NCI-H146 (cell line): ENCODE measurements at places on chromosomes 6 and 20.

GRCh38 chr6:34987506-34987905 lies 98.5 kb downstream of the ANKS1A start:
- DNase-seq: no peak

DNA sequence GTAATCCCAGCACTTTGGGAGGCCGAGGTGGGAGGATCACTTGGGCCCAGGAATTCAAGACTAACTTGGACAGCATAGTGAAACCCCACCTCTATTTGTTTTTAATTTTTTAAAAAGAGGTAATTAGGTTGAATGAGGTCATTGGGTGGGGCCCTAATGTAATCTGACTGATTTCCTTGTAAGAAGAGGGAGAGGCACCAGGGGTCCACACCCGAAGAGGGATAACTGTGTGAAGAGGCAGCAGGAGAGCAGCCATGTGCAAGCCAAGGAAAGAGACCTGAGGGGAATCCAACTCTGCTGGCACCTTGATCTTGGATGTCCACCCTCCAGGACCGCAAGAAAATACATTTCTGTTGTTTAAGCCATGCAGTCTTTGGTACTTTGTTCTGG lies 63.4 kb downstream of the QRSL1 start:
- peak; percentile 40 for DNase-seq

DNA sequence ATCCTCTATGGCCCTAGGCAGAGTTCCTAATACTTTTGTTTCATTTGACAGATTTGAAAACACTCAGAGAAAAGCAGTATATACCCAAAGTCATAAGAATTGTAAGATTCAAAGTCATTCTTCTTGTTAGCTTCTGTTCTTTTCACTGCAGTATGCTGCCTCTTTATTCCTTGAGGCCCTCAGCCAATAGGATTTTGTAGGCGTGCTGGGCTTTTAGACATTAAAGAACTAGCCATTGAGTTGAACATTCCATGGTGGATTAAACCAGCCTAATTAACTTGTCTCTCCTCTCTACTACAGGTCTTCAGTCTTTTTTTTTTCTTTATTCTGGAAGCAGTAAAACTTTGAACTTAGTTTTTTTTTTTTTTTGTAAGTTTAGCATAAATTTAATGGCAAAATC lies 186.3 kb downstream of the PLCB4 start:
- no peak for DNase-seq

GRCh38 chr6:119552021-119552420 lies 202.5 kb upstream of the MAN1A1 start:
- no peak for DNase-seq

DNA sequence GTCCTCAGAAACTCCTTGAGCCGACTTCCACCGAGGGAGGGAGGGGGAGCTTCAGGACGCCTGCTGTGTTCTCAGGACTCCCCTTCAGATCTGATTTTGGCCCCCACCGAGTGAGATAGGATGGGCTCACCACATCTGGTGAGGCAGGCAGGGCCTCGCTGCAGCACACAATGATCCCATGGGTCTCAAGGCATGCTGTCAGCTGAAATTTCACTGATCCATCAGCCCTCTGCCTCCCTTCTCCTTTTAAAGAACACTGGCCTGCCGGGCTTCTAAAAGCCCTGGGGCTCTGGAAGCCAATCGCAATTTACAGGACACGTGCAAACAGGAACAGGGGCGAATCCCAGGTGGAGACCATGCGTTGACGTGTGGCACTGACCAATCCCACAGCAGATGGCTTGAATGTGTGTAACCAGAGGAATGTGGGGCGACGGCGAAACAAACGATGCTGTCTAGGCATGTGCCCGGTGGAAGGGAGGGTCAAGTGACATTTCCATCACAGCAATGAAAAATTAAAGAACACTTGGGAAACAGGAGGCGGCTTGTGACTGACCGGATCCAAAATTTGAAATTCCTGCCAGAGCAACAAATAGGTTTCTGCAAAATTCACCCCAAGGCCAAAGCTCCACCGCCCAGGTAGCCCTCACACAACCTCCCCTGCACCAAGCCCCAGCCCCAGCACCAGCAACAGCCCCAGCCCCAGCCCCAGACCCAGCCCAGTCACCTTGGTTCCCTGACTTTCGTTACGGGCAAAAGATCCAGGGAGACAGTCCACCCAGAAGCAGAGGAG lies 167.1 kb upstream of the ZNF337 start:
- DNase-seq: peak; percentile 47

GRCh38 chr6:9647599-9647998 lies 767.3 kb downstream of the TFAP2A start:
- no peak for DNase-seq

DNA sequence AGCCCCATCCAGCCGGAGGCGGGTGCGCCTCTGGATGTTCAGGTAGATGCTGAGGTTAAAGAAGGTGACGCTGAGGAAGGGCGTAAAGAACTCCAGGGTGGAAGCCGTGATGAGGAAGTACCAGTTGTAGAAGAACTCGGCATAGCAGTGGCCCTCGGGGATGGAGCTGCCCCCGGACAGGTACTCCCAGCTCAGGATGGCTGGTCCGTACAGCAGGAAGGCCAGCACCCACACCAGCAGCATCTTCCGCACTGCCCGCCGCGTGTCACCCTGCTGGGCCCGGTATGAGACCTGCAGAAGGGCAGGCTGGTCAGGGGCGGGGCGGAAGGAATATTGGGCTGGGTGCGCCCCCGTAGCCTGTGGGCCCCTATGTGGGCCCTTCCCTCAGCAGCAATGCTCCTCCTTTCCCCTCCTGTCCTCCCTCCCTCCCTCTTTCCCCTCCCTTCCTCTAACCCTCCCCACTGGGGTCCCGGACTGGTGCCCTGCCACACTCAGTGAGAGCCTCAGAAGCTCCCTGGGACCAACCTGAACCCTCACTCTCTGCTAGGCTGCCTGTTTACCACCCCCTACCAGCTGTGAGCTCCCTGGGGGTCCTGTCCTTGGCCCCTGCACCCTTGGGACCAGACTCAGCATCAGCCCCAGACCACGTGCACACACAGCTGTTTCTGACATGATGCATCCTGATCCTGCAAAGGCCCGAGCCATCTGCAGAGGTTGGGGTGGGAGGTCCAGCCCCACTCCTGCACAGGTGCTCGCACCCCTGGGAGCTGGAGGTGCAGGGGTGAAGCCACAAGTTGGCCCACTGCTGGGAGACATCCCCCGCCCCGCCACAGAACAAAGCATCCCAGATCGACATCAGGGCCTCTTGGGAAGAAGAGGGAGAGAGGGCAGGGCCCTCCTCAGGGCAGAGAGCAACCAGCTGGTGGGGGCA lies 3.2 kb downstream of the HRH3 start:
- DNase-seq: no peak

- no peak for DNase-seq
Observed at GRCh38 chr20:32241807-32242206, 34.1 kb downstream of the POFUT1 start.

GRCh38 chr20:25308083-25308491 lies 60.2 kb downstream of the PYGB start:
- no peak for DNase-seq

DNA sequence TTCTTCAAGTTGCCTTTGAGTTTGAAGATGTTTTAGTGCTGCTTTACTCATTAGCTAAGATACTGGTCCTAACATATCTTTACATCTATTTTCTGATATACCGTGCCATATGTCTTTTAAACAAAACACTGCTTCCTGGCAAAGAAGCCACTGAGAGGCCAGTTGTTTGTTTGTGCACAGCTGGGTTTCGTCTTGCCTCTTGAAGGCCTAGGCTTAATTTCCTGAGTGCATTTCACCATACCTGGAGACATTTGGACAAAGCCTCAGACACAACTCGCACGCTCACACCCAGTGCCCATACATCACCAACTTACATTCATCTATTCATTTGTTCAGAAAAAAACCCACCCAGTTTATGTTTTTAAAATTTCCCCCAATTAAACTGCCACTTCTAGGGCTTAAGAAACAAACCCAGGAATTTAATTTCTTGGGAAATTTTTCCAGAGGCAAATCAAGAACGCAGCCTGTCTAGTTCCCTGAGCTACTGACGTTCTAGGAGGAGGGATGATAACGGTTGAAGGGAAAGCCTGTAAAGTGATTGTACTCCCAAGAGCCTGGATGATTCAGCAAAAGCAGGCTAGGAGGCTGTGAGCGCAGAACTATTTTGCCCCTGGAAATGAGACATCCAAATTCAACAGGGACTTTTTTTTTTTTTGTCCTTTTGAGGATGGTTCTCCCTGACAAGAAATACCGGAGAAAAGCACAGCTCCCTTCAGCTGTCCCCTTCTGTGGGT lies 77.7 kb downstream of the OLIG3 start:
- no peak for DNase-seq

- DNase-seq: no peak
Observed at GRCh38 chr20:50567860-50568548, 57.8 kb downstream of the PTPN1 start.

- DNase-seq: no peak
Observed at GRCh38 chr6:23964865-23965264, 161.2 kb upstream of the NRSN1 start.

GRCh38 chr6:111939902-111940301 lies 66.7 kb upstream of the FYN start:
- no peak for DNase-seq

GRCh38 chr6:96943555-96944215 lies 19.2 kb downstream of the KLHL32 start:
- DNase-seq: no peak

DNA sequence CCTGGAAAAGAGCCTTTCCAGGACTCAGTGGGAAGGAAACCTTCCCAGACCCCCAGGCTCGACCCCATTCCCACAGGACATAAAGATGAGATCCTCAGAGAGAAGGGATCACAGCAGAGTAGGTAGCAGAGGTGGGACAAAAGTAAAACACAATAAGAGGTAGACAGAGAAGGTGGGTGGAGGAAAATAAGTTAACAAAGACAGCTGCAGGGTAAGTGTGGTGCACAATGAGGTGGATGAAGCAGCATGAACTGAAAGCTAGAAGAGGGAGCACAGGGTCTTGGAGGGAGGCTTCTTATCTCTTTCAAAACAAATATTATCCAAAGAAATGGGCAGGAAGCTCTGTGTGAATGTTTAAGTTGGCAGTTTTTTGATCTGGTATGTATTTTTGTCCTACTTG lies 14.0 kb upstream of the MAP7 start:
- no peak for DNase-seq

DNA sequence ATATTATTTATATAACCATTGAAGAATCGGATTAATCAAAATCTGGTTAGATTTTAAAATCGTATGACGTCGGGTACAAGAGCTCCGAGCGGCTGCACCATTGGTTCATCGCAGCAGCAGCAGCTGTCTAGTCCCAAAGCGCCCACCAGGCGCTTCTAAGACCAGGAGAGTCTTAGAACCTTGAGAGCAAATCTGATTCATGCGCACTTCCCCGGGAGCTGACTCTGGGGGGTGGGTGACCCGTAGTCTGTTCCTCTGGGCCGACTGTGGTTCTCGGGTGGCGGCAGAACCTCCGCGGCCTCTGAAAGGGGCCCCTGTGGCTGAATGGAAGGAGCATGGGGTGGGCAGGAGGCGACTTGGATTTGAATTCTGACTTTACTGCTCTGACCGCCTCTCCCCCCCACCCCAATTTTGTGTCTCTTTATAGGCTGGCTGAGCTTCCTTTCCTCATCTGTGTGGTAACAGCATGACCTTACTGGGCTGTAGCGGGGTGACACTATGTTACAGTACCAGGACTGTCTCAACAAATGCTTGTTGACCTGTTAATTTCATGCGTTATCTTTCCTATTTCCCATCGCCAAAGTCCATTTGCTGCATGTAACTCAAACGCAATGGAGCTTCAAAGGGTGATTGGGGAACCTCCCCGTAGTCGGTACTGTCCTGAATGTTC lies 119.7 kb downstream of the RTN4IP1 start:
- DNase-seq: no peak

GRCh38 chr6:106475284-106475683 lies 114.8 kb downstream of the CRYBG1 start:
- DNase-seq: no peak

DNA sequence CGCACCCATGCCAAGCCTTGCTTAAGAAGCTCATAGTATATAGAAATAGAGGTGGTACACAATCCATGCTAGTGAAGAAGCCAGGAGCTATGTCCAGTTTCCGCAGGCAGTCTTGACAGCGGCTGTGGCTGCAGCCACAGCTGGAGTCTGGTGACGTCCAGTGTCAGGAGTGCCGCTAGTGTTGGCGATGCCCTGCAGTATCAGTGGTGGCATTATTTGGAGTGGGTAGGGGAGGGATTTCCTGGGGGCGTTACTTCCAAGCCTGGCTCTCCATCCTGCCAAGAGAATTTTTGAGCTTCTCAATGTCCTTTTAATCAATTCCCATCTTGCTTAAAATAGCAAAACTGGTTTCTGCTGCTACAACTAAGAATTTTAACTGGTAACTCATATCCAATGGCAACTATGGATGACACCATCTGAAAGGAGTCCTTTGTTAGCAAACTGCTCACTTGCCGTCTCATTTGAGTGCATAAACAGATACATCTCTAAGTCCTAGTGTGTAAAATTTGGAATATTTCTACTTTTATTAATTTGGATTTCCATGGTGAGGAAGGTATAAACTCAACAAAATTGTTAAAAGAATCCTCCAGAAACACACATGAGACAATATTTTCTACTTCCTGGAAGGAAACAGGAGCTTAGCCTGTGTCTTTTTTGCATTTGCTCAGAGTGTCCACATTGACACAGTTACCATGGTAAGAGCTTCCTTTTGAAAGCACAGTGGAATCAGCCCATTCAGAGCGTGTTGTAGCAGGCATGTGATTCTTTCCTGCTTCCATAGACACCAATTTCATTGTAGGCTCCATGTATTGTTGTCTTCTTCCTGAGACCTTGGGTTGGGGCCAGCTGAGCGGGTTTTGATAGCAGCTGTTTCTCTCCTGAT lies 44.6 kb upstream of the PXDC1 start:
- DNase-seq: no peak

DNA sequence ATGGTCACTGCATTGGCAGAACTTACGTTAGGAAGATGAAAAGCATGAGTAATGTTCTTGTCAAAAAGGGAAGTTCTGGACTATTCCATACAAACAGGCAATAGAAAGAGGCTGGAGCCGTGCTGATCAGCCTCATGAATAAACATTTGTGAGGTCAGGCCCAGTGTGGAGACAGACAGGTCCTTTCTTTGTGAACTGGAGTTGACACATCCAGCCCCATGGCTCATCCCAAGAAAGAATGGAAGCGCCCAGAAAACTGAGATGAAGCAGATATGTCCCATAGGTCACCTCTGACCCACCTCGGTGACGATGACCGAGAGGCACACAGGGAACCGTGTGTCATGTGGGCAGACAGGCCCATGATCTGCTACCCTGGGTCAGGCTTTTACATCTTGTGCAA lies 276.0 kb upstream of the SGK1 start:
- DNase-seq: no peak

GRCh38 chr6:138797806-138798446 lies 2.0 kb downstream of the ECT2L start:
- DNase-seq: no peak

DNA sequence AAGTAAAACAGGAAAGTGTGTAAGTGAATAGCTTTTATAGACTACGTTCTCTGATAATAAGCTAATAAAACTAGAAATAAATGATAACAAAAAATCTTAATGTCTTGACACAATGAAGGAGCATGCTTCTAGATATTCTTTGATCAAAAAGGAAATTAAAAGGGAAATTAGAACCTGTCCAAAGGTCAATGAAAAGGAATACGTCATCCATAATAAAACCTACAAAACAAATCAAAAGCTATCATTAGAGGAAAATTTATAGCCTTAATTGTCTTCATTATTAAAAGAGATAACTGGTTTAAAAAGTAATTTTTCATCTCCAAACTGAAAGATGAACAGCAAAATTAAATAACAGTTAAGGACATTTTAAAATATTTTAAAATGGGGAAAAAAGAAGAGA lies 196.3 kb upstream of the BTBD3 start:
- DNase-seq: no peak
